Stimulated activated CD8-positive, alpha-beta memory T cell treated with anti-CD3 and anti-CD28 coated beads, Interleukin-7, amount 100 ng/mL, for 1 hour (primary cell): ENCODE measurements at places on chromosomes 5 and 9.

- no peak for DNase-seq
Observed at GRCh38 chr5:154267516-154267915, 77.0 kb downstream of the GALNT10 start.

DNA sequence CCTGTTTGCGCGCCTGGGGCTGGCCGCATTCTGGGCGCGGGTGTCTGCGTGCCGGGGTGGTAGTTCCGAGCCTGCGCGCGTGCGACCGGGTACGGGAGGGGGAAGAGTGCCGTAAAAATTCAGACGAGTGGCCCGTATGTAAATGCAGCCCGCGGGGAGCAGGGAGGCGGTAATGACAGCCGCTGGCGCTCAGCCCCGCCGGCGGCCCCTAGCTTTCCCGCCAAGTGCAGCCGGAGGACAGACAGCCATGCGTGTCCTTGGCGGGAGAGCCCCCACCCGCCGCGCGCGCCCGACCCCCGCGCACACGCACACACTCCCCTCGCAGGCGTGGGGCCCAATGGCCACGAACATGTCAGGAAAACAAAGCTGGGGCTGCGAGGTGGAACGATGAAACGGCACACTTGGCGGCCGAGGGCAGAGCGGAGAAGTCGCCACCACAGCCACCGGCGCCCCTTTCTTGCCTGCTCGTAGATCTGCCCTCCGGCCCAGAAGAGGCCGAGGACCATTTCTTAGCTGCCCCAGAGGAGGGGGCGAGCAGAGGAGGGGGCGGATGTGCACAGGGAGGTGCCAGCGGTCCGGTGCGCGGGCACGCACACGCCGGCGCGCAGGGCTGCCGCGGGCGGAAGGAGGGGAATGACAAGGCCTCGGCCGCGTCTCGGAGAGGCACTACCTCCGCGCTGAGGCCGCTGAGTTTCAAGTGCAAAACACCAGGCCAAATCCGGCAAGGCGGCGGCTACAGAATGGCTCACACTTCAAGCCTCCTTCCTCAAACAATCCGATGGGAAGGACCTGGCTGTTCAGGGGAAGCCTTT, 208.4 kb downstream of the MEF2C start:
- no peak for DNase-seq

DNA sequence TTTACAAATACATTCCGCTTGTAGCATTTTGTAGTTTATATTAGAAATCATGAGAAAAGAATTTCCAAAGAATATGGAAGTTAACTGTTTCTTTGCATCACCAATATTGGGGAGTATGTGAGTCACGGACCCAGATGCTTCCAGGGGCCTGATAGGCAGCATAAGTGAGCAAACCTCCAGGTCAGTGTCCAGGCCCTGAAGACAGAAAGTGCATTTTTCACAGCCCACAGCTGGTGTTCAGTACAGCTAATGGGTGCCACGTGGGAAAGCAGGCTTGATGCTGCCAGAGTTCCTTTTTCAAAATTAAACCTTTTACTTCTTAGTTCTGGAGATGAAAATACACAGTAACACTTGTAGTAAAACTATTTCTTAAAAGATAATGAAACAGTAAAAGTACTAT, 454.4 kb upstream of the ACTBL2 start:
- no peak for DNase-seq

DNA sequence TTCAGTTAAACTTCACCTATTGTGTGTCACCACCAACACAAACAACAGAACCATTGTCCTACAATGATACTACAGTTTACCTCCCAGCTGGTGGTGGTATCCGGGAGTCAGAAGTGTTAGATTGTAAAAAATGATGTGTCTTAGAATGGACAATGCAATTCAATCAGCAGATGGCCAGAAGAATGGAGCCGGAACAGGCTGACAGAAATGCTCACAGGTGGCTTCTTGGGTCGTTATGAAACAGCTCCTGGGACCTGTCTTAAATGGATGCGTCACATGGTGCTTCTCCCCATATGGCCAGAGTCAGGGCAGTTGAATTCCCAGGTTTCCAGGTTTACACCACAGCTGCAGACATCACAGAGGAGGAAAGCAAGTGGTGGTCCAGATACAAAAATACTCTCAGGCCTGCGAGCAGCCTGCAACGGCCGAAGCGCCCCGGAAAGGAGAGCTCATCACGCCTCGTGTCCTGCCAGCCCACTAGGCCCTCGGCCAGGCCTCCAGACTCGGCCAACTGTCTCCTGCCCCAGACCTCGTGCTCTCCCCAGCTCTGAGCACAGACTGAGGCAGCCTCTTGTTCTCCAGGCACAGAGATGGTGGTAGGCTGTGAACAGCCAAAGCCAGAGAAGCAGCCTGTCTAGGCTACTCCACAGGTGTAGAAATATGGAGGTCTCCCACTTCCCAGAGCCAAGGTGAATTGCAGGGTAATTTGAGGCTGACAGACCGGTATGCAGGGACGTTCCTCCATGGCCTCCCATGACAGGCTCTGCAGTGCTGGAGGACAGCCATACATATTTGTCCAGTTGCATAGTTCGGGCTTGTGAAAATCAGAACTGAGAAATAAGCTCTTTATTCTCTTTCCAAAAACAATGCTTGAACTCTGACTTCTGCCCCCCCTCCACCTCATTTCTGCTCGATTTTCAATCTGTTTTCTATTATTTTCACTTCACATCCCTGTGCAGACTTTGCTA, 98.5 kb upstream of the SPATA31C2 start:
- no peak for DNase-seq

- no peak for DNase-seq
Observed at GRCh38 chr5:179852993-179853547, 5.5 kb downstream of the MRNIP start.

GRCh38 chr5:147821766-147822165, 9.7 kb downstream of the SPINK1 start:
- DNase-seq = no peak

- DNase-seq = no peak
Observed at GRCh38 chr5:125603321-125603720, 819.9 kb upstream of the GRAMD2B start.

DNA sequence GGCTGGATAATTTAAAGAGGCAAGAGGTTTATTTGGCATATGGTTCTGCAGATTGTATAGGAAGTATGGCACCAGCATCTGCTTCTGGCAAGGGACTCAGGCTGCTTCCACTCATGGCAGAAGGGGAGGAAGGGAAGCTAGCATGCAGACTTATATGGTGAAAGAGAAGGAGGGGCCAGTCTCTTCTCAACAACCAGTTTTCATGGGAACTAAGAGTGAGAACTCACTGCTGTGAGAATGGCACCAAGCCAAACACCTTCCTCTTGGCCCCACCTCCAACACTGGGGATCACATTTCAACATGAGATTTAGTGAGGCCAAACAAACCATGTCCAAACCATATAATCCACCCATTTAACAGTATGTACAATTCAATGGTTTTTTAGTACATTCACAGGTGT, 113.3 kb upstream of the SHB start:
- DNase-seq = no peak

DNA sequence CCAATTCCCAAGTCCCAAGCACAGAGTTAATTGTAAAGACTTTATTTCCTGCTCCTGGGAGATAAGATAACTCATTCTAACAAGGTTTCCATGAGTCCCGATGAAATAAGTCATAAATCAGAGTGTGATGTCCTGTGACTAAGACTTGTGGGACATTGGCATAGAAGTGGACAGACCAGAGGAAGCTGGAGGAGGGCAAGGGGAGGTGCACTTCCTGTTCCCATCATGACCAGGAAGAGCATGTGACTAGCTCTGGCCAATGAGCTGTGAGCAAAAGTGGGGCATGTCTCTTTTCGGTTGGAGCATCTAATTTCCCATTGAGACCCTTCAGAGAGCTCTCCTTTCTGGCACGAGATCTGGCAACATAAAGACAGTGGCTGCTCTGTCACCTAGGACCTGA, 100.4 kb downstream of the ZNF354C start:
- DNase-seq = no peak

DNA sequence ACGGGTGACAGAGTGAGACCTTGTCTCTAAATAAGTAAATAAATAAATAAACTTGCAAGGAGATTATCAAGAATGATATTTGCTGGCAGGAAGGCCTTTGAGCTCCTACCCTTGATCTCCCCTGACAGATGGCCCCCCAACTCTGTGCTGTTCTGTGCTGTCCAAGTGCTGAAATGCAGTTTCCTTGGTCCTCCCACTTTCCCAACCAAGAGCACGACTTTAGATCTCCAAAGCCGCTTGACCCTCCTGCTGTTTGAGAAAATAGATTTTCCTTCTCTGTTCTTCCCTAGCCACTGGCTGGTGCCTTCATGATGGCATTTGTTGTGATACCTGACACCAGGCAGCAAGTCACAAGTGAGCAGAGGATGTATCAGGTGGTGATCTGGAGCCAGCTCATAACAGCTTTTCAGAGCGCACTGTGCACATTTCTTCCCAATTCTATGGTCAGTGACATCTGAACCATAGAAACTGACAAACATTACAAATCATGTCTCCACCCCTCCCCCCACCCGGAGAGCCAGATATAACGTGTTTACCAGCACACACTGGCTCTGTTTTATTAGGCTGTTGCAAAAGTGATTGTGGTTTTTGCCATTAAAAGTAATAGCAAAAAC, 80.0 kb upstream of the PUM3 start:
- DNase-seq = no peak

DNA sequence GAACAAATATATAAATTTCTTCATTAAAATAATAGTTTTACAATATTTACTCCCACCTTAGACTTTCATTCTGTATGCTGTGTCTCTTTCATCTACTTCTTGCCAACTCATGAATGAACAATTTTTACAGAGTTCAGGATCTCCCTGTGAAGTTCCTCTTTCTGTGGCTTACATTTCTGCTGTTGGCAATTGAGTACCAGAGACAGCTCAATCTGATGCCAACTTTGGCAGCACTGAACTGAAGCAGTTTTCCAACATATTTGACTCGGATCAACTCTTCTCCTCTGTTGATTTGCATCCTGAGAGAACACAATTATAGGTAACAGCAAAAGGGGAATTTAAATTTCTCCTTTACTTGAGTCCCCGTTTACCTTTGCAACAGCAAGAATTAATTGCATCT, 1262.2 kb downstream of the EFNA5 start:
- no peak for DNase-seq

DNA sequence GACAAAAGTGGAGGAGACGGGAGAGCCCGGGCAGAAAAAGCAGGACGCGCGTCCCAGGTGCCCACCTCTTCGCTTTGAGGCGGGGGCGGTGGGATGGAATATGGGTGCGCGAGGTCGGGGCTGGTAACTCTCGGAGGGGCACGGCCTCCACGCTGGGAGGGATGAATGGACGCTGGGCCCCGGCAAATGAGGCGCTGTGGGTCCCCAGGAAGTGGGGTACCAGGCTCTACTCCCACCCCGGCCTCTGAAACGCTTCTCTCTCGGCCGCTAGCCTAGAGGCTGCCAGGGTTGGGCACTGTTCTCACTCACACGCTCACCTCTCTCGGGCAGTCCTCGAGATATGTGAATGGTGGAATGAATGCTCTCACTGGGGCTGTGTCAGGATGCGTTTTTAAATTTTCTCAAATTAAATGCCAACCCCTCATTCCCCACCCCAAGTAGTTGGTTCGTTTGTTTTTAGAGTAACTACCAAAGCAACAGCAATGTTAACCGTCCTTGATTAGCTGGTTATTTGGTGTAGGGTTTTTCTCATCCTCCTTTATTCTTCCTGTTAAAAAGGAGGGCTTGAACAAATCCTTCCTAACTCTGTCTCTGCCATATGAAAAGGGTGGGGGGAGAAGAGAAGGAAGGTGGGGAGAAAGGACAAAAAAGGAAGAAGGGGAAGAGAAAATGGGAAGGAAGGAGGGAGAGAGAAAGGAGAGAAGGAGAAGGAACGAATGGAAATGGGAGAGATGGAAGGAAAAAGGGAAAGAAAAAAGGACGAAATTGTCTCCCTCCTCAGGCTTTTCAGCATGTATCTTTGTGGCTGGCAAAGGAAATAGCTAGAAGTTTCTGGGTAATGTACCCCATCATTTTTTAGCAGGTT, 1.3 kb upstream of the EBF1 start:
- DNase-seq = no peak

DNA sequence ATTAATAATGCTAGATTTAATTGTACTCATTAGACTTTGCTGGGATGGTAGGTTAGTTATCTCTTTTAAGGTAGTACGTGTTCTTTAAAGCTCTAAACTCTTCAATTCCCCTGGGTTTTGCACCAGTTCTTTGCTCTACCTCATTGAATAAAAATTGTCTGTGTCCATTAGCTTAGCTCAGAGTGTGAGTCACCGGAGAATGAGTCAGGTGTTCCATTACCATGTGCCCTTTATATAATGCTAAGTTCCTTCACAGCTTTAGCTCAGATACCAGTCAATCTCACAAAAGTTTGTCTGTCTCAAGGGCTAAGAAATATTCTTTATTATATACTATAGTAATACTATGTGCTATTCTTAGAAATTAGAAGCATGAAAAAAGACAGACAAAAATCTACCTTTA, 339.4 kb downstream of the PRELID2 start:
- DNase-seq = no peak

DNA sequence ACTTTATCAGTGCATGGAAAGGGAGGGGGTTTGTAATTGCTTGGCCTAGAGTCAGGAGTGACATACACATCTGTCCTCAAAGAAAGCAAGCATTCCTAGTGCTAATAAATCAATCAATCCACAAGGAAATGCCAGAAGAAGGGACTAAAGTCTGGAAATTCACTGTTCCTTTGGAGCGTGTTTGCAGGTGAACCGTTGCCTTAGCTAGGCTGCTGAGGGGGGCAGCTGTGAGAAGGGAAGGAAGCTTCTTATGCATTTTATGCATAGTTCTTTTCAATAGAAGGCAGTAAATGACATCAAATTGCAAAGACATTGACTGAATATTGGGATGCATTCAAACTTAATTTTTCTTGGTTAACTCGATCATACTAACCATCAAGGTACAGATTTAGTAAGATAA, 1092.5 kb upstream of the SEMA6A start:
- DNase-seq = no peak
